ENCODE measurements at places on chromosomes 7 and 10.

GRCh38 chr7:40777730-40778312, 643.0 kb downstream of the SUGCT start:
- peak; percentile 24 for DNase-seq

DNA sequence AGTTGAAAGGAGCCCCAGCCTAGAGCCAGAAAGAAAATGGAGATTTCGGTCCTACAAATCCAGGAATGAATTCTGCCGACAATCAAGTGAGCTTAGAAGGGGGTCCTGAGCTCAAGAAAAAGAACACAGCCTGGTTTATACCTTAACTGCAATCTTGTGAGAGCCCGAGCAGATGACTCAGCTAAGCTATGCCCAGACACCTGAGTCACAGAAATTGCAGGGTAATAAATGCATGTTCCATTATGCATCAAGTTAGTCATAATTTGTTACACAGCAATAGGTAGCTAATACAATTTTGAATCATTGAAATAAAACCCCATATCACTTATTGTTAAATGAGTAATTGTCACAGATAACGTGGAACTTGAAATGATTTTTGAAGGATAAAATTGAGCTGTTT, 111.8 kb upstream of the FOXP2 start:
- peak; percentile 5 for DNase-seq

- DNase-seq, result no peak
Observed at GRCh38 chr10:48843198-48843597, 96.4 kb downstream of the LRRC18 start.

- DNase-seq, result peak; percentile 23
Observed at GRCh38 chr10:80075781-80076180, 2.7 kb upstream of the TMEM254 start.

DNA sequence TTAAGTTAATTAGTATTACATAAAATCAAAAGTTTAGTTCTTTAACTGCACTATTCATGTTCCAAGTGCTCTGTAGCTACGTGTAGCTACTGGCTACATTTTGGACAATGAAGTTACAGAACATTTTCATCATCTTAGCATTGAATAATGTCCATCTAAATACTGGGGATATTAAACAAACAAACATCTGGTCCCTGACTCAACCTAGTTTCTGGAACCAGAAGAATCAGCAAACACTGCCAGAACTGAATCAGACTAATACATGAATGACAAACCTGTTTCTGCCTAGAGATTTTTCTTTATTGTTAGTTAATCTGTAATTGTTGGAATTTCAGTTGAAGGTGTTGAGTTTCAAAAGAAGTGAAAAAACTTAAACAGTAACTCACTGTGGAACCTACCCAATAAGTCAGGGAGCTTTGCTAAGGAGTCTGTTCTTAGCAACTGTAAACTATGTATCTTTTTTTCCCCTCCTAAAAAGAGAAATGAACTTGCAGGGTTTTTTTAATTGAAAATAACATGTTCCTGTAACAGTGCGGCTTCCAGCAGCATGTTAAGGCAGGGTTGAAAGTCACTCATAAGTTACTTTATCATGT, 58.3 kb downstream of the CDK13 start:
- peak; percentile 68 for DNase-seq

GRCh38 chr10:122281751-122282150, 10.7 kb downstream of the BTBD16 start:
- DNase-seq, result no peak

DNA sequence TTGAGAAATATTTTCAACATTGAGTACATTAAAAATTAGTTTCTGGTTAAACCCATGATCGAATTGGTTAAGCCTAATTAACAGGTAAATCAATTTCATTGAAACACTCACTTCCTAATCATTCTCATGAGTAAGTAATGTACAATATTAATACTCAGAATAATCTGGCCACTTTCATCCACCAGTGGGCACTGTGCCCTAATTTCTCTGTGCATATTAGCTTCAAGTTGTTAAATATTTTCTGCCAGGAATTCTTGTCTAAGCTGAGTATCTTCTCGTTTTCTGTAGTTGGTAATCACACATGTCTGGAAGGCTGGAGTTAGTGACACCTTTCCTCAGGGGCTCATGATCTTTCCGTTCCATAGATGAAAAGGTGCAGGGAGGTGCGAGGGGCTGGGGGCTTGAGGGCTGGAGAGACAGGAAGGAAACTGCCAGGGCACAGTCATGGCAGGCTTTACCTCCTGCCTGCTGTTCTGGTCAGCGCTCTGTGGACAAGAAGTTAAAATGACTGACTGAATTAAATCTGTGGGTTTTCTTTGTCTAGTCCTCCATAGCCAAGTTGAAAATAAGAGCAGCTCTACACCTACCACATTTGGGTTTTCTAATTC, 71.9 kb downstream of the WIPF3 start:
- peak; percentile 52 for DNase-seq

GRCh38 chr7:1668396-1669063, 1.5 kb upstream of the ELFN1 start:
- no peak for DNase-seq

- DNase-seq, result peak; percentile 26
Observed at GRCh38 chr10:119364645-119365600, 157.6 kb downstream of the GRK5 start.

DNA sequence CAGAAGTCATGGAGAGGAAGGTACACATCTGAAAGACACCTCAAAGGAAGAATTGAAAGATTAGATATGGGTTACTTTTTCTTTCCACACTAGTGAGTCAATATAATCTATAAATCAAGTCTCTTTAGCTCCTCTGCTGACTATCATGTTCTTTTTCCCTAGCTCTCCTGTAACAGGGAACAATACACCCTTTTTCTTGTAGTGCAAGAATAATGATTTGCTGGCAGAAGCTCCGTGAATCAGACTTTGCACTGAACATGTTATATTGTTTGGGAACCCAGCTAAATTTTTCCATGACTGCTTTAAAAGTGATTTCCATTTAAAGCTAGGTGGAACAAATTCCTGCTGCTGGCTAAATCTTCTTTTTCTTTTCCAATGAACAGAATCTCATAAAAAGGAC, 756.6 kb upstream of the C7orf33 start:
- no peak for DNase-seq

GRCh38 chr10:91017198-91017597, 96.3 kb upstream of the ANKRD1 start:
- DNase-seq, result no peak

DNA sequence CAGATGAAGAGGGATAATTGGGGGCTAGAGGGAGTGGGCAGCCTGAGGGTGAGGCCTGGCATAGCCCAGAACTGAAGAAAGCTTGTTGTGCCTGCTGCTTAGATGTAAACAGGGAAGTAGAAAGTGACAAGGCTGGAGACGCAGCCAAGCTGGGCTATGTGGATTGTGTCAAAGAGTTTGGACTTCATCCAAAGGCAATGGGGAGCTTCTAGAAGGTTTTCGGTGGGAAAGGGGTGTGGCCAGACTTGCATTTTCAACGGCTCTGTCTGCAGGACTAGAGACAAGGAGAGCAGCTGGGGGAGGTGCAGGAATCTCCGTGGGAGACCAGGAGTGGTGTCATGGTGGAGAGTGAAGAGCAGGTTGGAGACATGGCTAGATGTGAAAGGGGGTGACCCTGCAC, 48.8 kb downstream of the GOLGA7B start:
- DNase-seq, result no peak

DNA sequence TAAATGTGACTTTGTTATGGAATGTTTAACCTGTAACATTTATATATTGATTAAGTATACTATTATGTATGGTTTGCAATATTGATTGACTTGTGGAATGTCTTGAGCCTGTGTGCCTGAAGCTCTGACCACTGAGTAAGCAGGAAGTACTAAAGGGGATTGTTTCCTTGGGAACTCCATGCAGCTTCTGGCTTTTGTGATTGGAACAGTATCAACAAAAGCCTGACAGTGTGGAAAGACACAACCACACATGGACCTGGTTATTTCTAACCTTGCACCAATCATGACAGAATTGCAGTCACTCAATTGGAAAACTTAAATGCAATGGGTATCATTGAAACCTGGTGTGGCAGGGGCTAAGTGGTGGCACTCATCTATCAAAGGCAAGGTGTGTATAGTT, 45.5 kb upstream of the PIK3CG start:
- no peak for DNase-seq

All from LHCN-M2 (cell line).